ENCODE measurements at places on chromosomes 4 and X.
A peak's percentile ranks its signal among the peaks of the same experiment; 100 is the strongest.

GRCh38 chrX:69158166-69158980, 6.9 kb downstream of the PJA1 start:
- H3K27me3 ChIP-seq, result peaks cover 45% of the 10 kb centered on the region
- H3K36me3 ChIP-seq, result peaks cover 17% of the 10 kb centered on the region
- H3K27ac ChIP-seq, result no peak overlapping the region
- H3K4me3 ChIP-seq, result no peak overlapping the region
- no peak for DNase-seq

DNA sequence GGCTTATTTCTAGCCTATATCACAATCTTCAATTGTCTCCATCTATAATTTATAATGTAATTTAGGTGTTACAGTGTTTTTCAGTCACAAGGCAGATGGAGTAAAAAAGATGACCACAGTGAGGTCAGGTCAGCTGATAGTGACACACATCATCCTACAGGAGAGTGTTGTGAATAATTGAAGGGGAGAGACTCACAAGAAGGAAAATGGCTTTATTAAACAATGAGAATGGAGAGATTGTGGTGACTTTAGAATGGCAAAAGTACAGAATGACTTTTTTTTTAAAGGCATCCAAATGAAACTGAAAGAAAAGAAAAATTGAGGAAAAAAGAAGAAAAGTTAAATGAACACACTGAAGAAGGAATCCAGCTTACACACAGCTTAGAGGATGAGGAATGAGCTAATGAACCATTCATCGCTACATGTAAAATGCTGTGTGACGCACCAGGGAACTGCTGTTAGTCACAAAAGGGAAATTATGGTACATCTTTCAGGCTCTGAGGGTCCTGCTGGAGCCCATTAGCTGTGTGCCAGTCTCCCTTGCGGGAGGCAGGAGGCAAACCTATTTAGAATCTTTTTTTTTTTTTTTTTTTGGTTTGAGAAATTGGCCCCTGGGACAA, 56.6 kb downstream of the SPRY1 start:
- no peaks in the 10 kb centered on the region for H3K27me3 ChIP-seq
- H3K4me3 ChIP-seq, result no peak overlapping the region
- no peak for DNase-seq
- no peak overlapping the region for H3K27ac ChIP-seq

GRCh38 chr4:29636961-29637360, 1083.2 kb upstream of the PCDH7 start:
- DNase-seq, result no peak
- no peak overlapping the region for H3K27ac ChIP-seq
- H3K4me1 ChIP-seq, result no peaks in the 10 kb centered on the region
- no peaks in the 10 kb centered on the region for H3K27me3 ChIP-seq

DNA sequence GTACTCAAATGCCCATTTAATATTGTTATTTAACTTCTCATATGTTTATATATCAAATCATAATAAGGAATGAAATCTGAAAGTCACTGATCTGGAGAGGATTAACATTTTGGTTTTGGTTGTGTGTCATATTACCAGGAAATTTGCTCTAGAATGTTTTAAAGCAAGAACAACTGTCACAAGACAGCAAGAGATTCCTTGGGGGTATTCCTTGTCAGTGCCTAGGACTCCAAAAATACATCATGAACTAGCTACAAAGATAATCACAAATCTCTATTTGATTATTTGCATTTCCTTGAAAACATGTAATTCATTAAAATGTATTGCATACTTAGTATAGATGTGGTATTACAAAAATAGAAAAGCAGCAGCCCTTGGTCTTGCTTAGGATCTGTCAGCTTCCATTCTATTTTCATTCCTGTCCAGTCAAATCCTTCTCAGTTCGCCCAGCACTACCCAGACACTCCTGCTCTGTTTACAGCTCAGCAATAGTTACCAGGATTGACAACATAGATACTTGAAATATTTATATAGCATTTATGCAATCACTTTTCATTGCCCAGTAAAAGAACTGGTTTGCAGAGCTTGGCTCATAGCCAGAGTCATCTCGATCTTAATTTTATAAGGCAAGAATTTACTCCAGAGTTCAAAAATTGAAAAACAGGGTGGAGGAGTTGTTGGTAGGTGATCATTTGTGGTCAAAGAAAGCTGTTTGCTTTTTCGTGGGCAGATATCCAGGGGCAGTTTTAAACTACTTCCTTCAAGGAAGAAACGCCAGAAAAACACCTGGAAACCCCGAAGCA, 9.2 kb upstream of the BMP3 start:
- H3K27ac ChIP-seq, result no peak overlapping the region
- no peak for DNase-seq
- H3K36me3 ChIP-seq, result no peaks in the 10 kb centered on the region
- H3K4me3 ChIP-seq, result no peak overlapping the region
- H3K4me1 ChIP-seq, result no peaks in the 10 kb centered on the region
- H3K27me3 ChIP-seq, result peaks cover 34% of the 10 kb centered on the region

- H3K27ac ChIP-seq, result no peak overlapping the region
- H3K27me3 ChIP-seq, result peaks cover 38% of the 10 kb centered on the region
- no peak overlapping the region for H3K4me3 ChIP-seq
These were observed 99.0 kb downstream of the AFF2 start for GRCh38 chrX:148599404-148599803.

DNA sequence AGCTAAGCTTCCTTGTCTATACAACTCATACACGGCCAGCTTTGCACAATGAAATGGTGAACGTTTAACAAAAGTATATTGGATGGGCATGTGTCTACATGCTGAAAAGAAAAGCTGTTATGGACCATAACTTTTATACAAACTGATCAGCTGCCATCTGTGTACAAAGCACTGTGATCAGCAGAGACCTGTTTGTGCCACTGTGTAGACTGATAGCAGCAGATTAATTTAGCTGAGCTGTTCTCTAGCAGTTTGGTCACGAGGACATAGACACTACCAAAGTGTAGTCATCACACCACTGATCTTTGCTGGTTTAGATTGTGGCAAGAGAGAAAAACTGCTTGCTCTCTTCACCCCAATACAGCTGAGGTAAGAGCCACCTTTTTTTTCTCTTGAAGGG, 124.5 kb downstream of the RAPGEF2 start:
- H3K36me3 ChIP-seq, result no peaks in the 10 kb centered on the region
- no peak overlapping the region for H3K4me3 ChIP-seq
- DNase-seq, result no peak
- no peak overlapping the region for H3K27ac ChIP-seq
- peaks cover 27% of the 10 kb centered on the region for H3K4me1 ChIP-seq

- no peak overlapping the region for H3K4me3 ChIP-seq
- H3K27me3 ChIP-seq, result no peaks in the 10 kb centered on the region
- DNase-seq, result no peak
These were observed 120.0 kb downstream of the RAB28 start for GRCh38 chr4:13364172-13364571.

DNA sequence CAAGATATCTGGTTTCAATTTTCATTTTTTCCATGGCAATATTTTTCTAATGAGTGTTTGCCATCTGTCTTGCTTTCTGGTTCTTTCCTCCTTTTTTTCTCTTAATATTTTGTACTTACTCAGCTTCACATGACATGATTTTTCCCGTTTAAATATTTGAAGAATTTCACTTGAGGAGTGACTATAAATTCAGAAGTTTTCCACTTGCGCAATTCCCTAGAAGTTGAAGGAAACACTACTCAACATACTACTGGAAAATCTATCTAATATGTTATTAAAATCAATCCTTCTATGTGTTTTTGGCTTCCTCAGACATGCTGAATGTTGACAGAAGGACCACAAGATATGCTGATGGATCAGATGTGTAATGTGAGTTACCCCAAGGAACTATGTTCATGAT, 36.8 kb upstream of the BANK1 start:
- H3K27me3 ChIP-seq, result no peaks in the 10 kb centered on the region
- no peaks in the 10 kb centered on the region for H3K36me3 ChIP-seq
- DNase-seq, result no peak
- H3K4me1 ChIP-seq, result peaks cover 1% of the 10 kb centered on the region

DNA sequence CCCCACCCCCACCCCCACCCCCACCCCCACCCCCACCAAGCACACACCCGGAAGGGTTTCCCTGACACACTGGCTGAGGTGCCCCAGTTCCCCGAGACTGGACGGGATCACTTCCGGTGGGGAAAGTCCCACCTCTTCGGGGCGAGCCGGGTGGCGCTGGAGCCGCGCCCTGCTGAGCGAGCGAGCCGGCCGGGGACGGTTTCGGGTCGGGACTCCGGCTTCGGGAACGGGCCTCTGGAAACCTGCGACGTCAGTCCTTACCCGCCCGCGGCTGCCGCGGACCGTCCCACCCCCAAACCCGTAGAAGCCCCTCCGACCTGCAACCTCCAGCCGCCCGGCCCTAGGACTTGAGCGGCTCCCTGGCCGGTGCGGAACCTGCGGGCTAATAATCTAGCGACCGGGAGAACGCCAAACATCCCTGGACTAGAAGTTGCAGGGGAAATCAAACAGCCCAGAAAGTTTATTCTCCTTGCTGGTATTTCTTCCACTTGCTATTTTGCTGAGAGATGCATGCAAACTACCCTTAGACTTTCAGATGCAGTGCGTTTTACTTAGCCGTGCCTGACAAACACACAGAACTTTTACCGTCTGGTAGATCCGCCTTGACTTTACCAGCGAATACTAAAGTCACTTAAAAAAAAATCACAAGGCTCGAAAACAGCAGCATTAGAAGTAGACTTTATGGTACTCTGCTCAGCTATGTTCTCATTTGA, 991 bp downstream of the RAP2C start:
- H3K27me3 ChIP-seq, result peaks cover 30% of the 10 kb centered on the region
- DNase-seq, result peak; percentile 80
- H3K36me3 ChIP-seq, result peaks cover 19% of the 10 kb centered on the region

DNA sequence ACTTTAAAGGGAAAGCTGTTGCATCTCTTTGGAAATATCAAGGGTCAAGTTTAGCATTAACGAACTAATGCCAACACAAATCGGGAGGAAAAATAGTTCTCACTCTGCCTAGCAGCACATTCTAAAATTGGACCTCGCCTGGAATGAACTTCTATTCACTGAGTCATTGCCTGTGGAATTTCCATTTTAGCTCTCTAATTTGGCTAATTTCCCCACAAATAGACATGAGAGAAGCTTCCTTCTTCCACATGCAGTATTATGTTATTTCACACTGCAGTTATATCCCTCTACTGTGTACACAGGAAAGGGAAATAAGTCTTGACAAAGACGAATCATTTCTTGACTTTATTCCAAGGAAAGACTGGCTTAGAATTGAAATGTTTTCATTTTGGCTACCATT, 9.3 kb downstream of the ZXDA start:
- H3K27ac ChIP-seq, result no peak overlapping the region
- DNase-seq, result no peak
- no peak overlapping the region for H3K4me3 ChIP-seq
- H3K36me3 ChIP-seq, result peaks cover 24% of the 10 kb centered on the region

DNA sequence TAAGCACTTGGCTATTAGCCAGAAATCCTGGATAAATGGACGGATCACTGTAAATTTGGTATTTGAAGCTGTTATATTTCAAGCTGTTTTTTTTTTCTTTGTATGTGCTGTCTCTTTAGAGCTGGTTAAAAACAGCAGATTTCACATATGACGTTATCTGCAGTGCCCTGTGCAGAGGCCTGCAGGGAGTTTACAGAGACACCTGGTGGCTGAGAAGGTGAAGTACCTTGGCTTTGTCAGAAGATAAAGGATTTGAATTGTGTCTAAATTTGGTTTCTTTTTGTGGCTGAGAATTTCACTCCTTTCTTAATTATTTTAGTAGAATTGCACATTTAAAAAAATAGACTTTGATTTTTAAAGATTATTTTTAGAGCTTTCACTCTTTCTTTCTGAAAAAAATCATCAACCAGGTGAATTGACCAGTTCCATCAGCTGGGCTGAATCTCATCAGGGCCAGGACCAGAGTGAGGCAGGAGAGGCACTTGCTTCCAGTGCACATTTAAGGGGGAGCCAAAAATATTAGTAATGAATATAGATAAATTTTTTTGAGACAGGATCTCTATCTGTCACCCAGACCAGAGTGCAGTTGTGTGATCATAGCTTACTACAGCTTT, 9.6 kb upstream of the CHRNA9 start:
- H3K36me3 ChIP-seq, result no peaks in the 10 kb centered on the region
- H3K27ac ChIP-seq, result peak overlapping the region; percentile 38
- no peaks in the 10 kb centered on the region for H3K27me3 ChIP-seq
- H3K4me3 ChIP-seq, result no peak overlapping the region
- DNase-seq, result no peak
- H3K4me1 ChIP-seq, result peaks cover 30% of the 10 kb centered on the region

- H3K27me3 ChIP-seq, result no peaks in the 10 kb centered on the region
- H3K4me3 ChIP-seq, result no peak overlapping the region
- H3K27ac ChIP-seq, result peak overlapping the region; percentile 90
- DNase-seq, result peak; percentile 32
- peaks cover 100% of the 10 kb centered on the region for H3K36me3 ChIP-seq
These were observed 22.7 kb downstream of the NOP14 start for GRCh38 chr4:2940267-2941137.

GRCh38 chr4:181896614-181897013, 346.6 kb upstream of the TENM3 start:
- no peak overlapping the region for H3K27ac ChIP-seq
- H3K27me3 ChIP-seq, result no peaks in the 10 kb centered on the region
- no peak overlapping the region for H3K4me3 ChIP-seq
- no peak for DNase-seq

- no peak overlapping the region for H3K27ac ChIP-seq
- peaks cover 10% of the 10 kb centered on the region for H3K27me3 ChIP-seq
- no peak overlapping the region for H3K4me3 ChIP-seq
- H3K4me1 ChIP-seq, result no peaks in the 10 kb centered on the region
These were observed 108.5 kb upstream of the GLRA2 start for GRCh38 chrX:14420841-14421240.

GRCh38 chr4:100548200-100548560, 30.4 kb upstream of the EMCN start:
- no peak for DNase-seq
- H3K27ac ChIP-seq, result no peak overlapping the region
- H3K4me1 ChIP-seq, result peaks cover 12% of the 10 kb centered on the region
- H3K36me3 ChIP-seq, result no peaks in the 10 kb centered on the region

DNA sequence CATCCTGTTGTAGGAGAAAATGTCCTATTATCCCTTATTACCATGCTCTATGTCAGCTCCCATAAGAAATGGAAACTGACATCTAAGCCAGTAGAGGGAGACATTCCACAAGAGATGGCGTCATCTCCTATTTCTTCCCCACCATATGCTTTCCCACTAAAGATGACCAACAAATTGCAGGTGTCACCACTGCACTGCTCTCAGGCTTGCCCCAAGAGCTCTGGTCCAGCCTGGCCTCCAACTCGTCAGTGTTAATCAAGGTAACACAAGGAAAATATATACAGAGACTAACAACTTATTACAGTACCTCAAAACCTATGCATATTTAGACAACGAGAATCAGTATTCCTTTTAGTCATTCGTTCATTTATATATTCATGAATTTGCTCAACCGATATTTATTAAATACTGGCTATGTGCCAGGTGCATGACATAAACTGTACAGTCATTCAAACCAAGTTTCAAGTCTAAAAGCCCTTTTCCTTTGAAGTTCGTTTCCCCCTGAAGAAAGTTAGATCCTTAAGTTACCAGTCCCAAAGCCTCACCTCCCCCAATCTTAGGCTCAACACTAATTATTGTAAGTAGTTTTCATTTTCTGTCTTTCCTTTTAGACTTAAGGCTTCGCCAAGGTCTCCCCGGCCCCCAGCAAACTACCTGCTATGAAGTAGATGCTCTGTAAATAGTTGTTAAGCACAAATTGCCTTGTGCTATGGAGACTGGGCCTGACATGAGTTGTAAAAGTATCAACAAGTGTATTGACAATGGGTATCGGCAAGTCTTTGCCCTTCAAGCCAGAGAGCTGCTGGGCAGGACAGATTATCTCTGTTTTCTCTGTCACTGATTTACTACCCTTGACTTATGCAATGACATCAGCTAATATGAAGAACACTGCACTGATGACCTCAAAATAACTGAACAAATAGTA, 3.1 kb upstream of the FGB start:
- no peaks in the 10 kb centered on the region for H3K36me3 ChIP-seq
- DNase-seq, result no peak
- H3K4me3 ChIP-seq, result no peak overlapping the region
- peaks cover 10% of the 10 kb centered on the region for H3K27me3 ChIP-seq
- no peak overlapping the region for H3K27ac ChIP-seq
